ENCODE measurements at places on chromosomes 16 and 17.

DNA sequence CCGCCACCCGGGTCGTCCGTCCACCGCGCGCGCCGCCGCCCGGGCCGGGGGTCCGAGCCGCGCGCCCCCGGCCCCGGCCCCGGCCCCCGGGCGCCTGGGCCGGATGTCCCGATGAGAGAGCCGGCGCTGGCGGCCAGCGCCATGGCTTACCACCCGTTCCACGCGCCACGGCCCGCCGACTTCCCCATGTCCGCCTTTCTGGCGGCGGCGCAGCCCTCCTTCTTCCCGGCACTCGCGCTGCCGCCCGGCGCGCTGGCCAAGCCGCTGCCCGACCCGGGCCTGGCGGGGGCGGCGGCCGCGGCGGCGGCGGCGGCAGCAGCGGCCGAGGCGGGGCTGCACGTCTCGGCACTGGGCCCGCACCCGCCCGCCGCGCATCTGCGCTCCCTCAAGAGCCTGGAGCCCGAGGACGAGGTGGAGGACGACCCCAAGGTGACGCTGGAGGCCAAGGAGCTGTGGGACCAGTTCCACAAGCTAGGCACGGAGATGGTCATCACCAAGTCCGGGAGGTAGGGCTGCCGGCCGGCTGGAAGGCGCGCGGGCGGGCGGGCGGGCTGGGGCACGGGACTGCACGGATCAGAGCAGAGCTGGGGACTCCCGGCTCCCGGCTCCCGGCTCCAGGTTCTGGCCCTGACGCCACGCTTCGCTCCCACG, 548 bp downstream of the TBX2 start:
- no peak for DNase-seq

- no peak for DNase-seq
Observed at GRCh38 chr16:1564325-1564724, 30.9 kb downstream of the TMEM204 start.

GRCh38 chr16:25699069-25699468, 7.3 kb downstream of the HS3ST4 start:
- no peak for DNase-seq

DNA sequence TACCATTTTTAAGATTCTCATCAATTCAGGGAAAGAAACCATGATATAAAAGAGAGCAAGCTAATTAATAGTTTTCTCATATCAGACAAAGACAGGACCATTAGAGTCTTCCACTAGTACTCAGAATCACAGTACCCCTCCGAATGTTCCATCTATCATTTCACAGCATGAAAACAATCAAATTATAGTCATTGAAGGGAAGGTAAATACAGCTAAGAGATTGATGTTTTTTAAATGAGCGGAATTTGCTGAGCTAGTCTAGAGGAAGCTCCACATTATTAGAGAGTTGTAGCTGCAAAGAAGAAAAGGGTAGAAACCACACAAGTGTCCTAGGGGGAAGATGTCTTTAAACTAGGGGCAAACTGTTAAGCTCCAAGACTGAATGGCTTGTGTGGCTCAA, 808.9 kb downstream of the CDH11 start:
- no peak for DNase-seq

GRCh38 chr16:87648698-87649487, 46.6 kb downstream of the JPH3 start:
- no peak for DNase-seq

- DNase-seq = no peak
Observed at GRCh38 chr16:20846030-20846429, 39.7 kb downstream of the REXO5 start.

- no peak for DNase-seq
Observed at GRCh38 chr16:86038926-86039310, 140.0 kb downstream of the IRF8 start.

DNA sequence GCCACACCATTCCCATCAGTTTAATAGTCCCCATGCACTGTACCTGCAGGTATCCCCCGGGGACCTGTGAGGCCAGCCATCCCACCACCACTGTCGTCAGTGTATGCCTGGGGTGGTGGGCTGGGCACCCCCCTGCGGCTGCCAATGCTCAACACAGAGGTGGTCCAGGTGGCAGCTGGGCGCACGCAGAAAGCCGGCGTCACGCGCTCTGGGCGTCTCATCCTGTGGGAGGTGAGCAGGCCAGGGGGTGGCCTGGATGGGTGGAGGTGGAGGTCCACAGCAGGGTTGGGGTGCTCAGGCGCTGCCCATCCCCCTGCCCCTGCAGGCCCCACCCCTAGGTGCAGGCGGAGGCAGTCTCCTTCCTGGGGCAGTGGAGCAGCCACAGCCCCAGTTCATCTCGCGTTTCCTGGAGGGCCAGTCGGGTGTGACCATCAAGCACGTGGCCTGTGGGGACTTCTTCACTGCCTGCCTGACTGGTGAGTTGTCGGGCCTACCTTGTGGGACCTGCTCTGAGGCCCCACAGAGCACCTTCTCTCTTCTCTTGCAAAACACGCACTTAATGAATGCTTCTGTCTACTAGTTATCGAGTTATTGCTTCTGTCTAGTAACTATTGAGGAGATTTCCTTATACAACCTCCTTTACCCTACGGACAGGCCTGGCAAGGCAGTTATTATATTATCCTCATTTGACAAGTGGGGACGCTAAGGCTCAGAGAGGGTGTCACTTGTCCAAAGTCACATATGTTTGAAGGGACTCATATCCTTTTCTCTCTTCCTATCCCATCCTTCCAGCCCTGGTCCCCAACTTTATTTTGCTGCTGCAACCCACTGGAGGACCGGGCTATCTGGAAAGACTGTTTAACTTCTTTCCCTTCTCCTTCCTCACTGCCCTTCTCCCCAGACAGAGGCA, 5.8 kb upstream of the TRAF4 start:
- no peak for DNase-seq

DNA sequence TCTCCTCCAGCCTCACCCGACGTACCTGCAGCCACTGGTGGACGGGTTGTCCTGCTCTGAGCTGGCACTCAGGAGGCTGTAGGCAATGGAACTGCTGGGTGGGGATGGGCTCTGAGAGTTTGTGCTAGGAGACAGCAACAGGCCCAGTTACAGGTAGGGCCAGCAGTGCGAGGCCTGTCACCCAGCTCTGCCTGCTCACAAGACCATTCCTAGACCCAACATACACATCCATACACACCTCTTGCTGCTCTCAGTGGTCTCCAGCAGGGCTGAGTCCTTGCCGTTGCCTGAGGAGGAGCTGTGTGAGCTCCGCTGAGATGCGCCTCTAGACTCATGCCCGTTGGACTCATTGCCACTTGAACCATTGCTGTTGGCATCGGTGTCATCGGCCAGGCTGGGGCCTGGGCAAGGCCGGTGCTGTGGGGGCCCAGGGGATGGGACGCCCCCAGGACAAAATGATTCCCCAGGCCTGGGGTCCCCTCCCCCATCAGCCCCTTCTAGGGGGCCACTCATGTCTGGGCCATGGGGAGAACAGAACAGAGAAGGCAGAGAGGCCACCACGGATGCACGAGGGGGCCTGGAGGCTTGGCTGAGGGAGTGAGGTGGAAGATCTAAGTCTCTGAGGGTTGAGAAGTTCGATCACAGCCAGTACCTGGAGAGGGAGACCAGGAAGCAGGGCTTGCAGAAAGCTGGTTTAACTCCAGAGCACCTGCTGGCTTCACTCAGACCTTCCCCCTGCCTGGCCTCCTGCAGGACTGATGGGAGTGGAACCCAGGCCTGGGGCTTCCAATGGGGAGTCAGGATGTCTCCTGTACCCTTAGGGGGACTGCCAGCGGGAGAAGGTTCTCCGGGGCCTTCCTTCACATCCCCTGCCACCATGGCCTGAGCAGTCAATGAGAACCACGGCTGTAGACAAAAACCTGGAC, 1.7 kb downstream of the PER1 start:
- DNase-seq = no peak

DNA sequence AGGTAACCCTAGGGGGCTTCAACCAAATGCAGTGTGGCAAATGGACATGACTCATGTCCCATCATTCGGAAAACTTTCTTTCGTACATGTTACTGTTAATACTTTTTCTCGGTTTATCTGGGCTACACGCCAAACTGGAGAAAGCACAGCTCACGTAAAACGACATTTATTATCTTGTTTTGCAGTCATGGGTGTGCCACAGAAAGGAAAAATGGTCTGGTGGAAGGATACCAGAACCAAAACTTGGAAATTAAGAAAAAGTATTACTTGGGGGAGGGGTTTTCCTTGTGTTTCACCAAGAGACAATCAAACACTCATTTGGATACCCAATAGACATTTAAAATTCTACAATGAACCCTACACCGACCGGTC, 23.6 kb downstream of the ALOX15B start:
- DNase-seq = no peak

DNA sequence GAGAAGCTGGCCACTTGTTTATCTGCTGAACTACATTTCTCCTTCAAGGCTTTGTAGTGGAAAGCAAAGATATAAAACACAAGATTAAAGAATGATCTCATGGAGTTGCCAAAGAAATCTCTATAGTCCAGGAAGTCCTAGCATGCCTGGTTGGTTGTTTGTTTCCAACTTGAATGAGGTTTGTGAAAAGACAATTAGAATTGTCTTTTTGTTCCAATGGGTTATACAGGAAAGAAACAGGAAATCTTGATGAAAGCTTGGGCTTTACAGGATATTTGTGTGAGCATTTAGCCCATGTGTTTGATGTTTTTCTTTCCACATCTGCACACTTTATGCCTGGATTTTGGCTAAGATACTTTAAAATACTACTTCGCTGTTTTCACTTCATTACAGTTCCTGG, 273.4 kb downstream of the CEP112 start:
- no peak for DNase-seq

DNA sequence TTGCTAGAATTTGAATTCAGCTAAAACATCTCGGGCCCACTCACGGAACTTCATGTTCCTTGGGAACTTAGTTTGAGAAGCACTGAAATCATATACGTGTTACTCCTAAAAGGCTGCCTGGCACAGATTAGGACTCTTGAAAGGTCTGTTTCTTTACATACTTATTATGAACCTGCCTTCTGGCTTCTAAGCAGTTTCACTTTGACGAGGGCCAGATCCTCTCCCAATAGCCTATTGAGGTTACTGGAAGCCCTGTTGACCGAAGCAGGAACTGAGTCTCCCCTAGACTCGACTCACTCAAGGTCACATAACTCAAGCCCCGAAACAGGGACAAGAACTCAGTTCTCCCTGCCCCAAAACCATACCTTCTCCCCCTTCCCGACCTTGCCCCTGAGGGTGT, 121.9 kb upstream of the PLCG2 start:
- DNase-seq = no peak

DNA sequence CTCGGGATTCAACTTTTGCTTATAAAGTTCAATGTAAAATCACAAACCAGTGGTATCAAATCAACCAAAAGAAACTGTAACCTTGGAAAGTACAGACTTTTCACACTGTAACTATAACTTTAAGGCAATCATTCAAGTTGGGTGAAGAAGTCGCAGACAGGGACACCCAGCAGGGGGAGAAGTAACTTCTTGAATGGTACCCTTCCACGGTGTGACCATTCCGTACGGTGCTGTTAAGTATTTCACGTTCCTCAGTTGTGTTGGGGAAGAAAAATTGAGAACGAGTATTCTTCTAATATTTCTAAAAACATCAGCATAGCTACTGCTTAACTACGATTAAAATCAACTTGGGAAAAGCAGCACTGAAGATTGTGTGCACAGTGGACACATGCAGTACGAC, 55.8 kb downstream of the MYH10 start:
- DNase-seq = no peak

- peak; percentile 83 for DNase-seq
Observed at GRCh38 chr17:38674749-38675615, at the start of gene EPOP. TSS of gene EPOP (minus strand) at chr17:38674957. CDS start at chr17:38674495, 462 bp downstream.

DNA sequence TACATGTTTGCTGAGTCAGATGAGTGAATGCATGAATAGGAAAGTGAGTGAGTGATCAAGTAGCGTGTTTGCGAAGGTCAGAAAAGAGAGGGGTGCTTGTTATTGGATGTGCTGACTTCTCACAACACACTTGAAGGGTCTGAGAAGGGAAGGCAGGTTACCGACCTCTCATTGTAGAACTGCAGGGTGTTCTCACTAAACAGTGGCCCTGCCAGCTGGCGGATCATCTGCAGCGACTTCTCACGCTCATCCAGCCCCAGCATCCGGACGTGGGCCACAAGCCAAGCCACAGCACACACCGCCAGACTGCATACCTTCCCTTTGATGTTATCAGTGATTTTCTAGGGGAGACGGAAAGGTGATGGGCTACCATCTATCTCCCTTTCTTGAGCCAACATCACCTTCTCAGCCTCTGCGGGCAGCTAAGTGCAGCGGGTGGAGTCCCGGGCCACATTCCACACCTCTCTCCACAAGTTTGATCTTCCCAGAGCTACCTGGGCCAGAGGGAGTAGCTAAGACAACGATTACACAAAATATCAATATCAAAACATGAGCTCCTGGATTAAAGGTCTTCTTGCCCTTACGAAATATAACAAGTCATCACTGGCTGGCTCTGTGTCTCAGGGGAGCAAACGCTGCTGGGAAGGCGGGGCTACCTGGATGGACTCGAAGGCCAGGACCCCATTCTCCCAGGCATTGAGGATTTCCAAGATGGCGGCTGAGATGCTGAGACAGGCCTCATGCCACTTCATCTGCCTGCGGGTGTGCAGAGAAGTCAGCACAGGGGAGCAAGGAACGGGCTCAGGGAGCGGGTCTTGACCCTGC, 11.0 kb downstream of the CSF3 start:
- DNase-seq = no peak

GRCh38 chr16:68660359-68660795, 15.3 kb downstream of the CDH3 start:
- no peak for DNase-seq

GRCh38 chr17:44094701-44095387, 24.3 kb downstream of the G6PC3 start:
- DNase-seq = no peak

DNA sequence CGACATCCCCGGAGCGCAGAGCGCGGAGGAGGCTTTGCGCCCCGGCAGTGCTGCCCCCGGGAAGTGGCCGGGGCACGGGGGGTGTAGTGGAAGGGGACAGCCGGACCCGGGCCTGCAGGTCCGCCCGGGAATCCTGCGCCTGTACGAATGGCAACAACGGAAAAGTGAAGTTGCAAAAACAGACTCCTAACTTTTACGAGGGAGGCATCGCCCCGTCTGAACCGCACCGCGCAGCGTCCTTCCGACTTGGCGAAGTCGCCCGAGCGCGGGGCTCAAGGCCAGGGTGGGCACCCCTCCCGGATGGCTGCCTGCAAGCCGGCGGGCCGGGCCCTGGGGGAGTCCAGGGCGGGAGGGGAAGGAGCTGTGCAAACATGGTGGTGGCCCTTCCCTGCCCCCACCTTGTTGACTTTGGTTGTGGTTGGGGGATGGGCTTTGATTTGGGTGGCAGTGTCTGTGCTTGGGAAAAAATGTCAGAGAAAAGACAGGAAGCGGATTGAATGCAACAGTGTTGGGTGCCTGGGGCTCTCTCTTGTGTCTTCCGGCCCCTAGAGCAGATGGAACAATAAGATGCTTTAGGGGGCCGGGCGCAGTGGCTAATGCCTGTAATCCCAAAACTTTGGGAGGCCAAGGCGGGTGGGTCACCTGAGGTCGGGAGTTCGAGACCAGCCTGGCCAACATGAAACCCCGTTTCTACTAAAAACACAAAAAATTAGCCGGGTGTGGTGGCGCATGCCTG, 675 bp downstream of the RNF213 start:
- peak; percentile 35 for DNase-seq

GRCh38 chr16:66478733-66479511, 51.8 kb downstream of the BEAN1 start:
- no peak for DNase-seq

Measured in NCI-H2227 treated with DMSO at 0.1 percent for 48 hours (cell line).